CD4-positive, alpha-beta T cell treated with Interleukin-10 for 1 hour (primary cell): ENCODE measurements at places on chromosomes 5 and 9.

GRCh38 chr5:15499528-15500324, at the start of gene FBXL7:
Gene FBXL7 (plus strand): TSS chr5:15500180.
- no peak for DNase-seq

DNA sequence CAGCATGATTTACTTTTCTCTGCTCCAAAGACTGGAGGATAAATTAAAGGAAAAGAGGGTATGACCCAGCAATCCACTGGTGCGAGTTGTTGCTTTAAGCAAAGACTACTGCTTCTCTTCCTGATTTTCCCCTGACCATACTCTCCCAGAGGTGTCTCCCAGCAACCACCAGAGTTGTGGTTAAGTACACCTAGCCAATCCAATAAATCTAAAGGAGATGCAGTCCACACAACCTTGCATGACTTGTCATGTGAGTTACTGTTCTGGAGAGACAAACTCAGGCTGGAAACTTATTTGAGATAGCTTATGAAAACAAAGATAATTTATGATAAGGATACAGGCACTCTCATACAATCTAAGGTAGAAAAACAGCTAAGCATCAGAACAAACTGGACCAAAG, 11.9 kb downstream of the TMC1 start:
- DNase-seq: no peak

- no peak for DNase-seq
These were observed 114.4 kb downstream of the ANKRD18B start for GRCh38 chr9:33638391-33638915.

DNA sequence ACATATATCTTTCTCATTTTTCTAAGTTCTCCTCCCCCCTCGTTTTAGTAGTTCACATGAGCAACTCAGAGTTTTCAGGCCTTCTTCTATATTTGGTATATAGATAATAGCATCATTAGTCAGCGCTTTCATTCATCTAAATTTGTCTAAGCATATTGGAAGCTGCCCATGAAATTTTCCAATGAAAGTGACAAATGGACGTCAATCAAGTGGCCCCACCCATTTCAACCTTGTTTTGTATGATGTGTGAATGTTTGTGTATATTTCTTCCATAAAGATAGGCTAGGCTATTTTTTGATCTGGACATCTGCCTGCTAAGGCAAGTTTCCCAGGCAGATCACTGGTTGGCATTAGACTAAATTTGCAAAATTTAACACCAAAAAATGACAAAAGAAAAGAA, 104.0 kb upstream of the SSBP2 start:
- DNase-seq: no peak

DNA sequence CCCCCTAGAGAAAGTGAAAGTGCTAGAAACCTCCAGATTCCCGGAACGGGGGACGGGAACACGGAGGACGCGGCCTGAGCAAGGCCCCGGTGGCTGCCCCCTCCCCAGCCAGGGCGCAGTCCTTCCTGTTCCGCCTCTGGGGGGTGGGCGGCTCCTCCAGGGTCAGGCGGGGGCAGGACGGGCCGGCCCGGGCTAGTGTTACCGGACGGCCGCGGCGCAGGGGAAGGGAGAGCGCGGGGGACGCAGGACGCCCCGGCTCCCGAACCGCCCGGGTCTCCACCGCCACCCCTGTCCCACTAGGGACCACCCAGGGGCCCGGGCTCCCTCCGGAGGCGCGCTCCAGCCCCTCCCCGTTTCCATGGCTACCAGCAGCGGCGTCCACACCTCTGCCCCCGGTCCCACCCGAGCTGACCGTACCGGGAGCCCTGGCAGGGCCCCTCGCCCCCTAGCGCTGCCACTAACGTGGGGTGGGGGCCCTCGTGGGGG, 579 bp downstream of the SLC12A7 start:
- no peak for DNase-seq

DNA sequence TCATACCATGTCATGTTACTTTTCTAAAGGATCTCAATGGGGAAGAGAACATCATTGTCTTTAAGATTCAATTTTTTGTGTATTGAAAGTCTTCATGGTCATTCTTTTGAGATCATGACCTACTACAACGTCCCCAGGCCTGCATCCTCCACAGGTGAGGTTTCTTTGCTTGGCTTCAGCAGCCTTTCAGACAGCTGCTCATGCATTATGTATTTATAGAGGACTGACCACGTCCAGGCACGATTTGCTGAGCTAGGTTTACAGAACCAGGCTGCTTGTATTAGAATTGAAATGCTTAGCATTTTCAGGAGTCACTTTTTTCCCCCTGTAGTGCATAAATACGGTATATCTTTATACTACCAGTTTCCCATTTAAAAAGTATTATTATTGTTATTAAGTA, 70.4 kb downstream of the LIX1 start:
- DNase-seq: no peak

- DNase-seq: no peak
These were observed 57.8 kb upstream of the SPINK5 start for GRCh38 chr5:148005788-148006520.
